AG20443 (cell line): ENCODE measurements at places on chromosomes 5 and 9.

DNA sequence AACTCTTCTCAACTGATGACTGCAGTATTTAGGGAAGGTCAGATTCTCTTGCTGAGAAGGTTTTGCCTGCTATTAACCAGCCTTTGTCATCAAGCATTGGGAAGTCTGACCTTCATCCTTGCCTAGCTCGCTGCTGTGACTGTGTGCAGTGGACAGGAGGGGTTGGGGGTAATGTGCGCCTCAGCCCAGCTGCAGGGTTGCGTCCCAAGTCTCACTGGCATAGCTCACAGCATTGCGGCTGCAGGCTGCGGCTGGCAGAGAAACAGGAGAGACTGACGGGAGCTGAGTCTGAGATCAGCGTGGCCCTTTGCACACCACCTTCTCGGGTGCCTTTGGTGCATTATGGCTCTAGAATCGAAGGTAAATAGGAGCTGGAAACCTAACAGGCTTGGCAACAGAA lies 55.9 kb upstream of the NCS1 start:
- no peak for DNase-seq

- DNase-seq = no peak
Observed at GRCh38 chr5:60830581-60831127, 13.4 kb downstream of the ELOVL7 start.

DNA sequence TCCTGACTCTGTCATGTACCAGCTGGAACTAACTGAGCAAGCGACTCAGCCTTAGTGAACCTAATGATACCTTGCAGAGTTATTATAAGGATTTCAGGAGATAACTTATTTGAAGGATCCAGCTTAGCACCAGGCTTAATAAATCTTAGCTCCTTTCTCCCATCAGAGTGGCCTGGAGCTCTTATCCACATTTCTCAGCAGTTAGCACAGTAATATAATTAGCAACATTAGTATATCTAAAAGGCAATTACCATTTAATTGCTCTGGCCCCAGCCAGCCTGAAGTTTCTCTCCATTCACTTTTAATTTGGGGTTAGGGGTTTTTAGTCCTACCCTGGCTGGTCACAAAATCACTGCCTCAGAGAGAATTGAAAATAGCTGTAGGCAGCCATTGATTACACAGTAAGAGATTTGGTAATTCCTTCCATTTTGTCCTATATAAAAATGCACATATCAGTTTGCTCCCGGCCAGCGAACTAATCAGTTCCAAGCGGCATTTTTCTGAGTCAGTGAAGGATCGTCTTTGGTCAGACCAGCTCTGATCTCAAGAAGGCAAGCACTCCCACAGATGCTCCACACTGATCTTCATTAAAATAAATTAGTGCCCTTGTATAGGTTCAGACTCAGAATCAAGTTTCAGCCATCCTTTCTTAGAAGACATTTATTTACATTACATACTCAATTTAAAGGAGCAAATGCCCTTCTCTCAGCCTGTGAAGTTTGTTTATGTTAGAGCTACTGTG lies 56.6 kb downstream of the SNCAIP start:
- no peak for DNase-seq

DNA sequence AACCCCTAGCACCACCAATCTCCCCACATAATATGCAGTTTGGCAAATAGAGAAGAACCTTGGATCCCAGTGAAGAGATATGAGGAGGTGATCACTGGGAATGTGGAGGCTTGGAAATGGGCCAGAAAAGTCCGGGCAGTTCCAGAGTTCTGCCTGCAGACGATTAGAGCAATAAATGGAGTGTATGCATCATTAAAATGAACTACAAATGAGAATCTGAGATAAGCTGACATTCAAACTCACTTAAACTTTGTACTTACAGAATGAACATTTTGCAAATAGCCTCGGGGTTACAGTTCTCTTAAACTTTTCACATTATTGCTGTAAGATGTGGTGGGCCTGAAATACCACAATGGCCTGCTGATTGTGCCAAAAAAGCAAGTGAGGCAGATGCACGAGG lies 23.0 kb upstream of the LHFPL2 start:
- no peak for DNase-seq

DNA sequence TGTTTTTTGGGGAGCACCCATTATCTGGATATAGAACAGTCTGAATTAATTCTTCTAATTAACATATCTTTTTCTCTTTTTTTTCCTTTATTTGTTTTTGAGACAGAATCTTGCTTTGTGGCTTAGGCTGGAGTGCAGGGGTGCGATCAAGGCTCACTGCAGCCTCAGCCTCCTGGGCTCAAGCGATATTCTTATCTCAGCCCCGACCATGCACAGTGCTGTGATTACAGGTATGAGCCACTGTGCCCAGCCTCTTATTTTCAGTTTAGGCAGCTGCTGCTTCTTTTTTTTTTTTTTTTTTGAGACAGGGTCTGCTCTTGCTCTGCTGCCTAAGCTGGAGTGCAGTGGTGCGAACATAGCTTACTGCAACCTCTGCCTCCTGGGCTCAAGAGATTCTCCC lies 20.2 kb downstream of the UBE2R2 start:
- no peak for DNase-seq

DNA sequence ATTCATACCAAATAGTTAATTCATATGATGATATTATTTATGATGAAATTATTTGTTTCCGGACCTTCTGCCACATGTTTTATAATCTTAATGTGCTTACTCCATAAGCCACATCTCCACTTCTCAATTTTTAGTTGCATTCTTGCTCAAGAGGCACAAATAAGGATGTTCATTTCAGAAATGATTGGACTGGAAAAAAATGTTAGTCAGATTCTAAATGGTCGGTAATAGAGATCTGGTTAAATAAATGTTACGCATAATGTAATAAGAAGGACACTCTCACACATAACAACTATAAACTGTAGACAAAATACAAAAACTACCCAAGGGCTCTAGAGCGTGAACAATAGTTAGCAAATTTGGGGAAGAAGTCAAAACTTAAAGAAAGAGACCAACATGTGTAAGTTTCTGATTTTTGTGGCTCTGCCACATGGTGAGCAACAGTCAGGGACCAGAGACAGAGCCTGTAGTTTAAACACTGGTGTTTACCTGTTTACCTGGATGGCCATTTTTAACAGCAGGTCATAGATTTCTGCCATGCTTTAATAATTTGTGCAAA lies 554.3 kb upstream of the CLINT1 start:
- DNase-seq = no peak
